ENCODE measurements at places on chromosomes 12 and 14. TPM values are rescaled to one million over a fixed set of nuclear protein-coding genes. Genes with fewer than 3 reads are reported as not detected.

The SALL2 gene
- 17.1 TPM for total RNA-seq

The CCDC60 gene
- 3.1 TPM for total RNA-seq

The GLT1D1 gene
- total RNA-seq: 1.3 TPM

The TMEM260 gene
- total RNA-seq: 16.5 TPM

The USP44 gene
- 0.89 TPM for total RNA-seq

The NRL gene
- total RNA-seq: 4.8 TPM

The OR4L1 gene
- total RNA-seq: not detected

The CLEC4D gene
- total RNA-seq: not detected

The ADAM21 gene
- total RNA-seq: 0.08 TPM

The ORAI1 gene
- 18.4 TPM for total RNA-seq

The IL31 gene
- not detected for total RNA-seq

The ZNF219 gene
- total RNA-seq: 25.5 TPM

The PITPNM2 gene
- 5.2 TPM for total RNA-seq

The AKAP3 gene
- total RNA-seq: 6.6 TPM

The RAD9B gene
- total RNA-seq: 1.2 TPM

The ACOT2 gene
- total RNA-seq: 19.2 TPM

The LYZ gene
- total RNA-seq: 0.07 TPM

The KCNJ8 gene
- total RNA-seq: 0.27 TPM

The TEX52 gene
- not detected for total RNA-seq

The CELA1 gene
- not detected for total RNA-seq

The POMT2 gene
- 21.5 TPM for total RNA-seq

The NFATC4 gene
- 14.0 TPM for total RNA-seq

The FAM186B gene
- total RNA-seq: 0.21 TPM

The HOXC12 gene
- not detected for total RNA-seq

The FAM90A1 gene
- 0.63 TPM for total RNA-seq

The KRT85 gene
- not detected for total RNA-seq

The GPATCH2L gene
- total RNA-seq: 76.7 TPM

The LRRIQ1 gene
- 2.3 TPM for total RNA-seq

The NANOG gene
- total RNA-seq: not detected

The SCNN1A gene
- 10.4 TPM for total RNA-seq

The PTPRQ gene
- total RNA-seq: under 0.01 TPM

The EGLN3 gene
- total RNA-seq: 1.6 TPM

The TGM1 gene
- 12.3 TPM for total RNA-seq

The SSTR1 gene
- 0.67 TPM for total RNA-seq

The DAO gene
- total RNA-seq: not detected

The HVCN1 gene
- total RNA-seq: 2.1 TPM

The CEP83 gene
- 14.8 TPM for total RNA-seq

The ART4 gene
- total RNA-seq: not detected

The GLT8D2 gene
- 1.8 TPM for total RNA-seq

Data from kidney epithelial cell (primary cell).